ENCODE measurements at places on chromosomes 3 and 15.

- DNase-seq = no peak
Measured at GRCh38 chr3:175512700-175513099, 653.6 kb downstream of the NAALADL2 start.

DNA sequence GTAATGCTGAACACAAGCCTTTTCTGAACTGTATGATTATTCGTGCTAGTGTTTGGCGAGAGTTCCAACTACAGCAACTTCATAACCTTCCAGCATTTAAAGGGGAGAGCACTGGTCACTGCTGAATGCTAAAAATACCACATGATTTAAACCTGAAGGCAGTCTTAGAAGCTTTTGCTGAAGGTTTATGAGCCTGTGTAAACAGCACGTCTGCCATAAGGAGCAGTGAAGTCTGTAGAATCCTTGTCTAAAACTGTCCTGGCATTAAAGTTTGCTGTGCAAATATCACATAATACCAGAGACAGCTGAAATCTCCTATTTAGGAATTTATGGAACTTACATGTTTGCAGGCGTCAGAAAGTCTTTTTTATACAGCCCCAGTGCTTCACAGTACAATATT is 5.9 kb downstream of the SATB1 start:
- no peak for DNase-seq

GRCh38 chr3:119542168-119542767 is 17.1 kb downstream of the CD80 start:
- no peak for DNase-seq

- DNase-seq = no peak
Measured at GRCh38 chr15:82174471-82175235, 87.9 kb downstream of the EFL1 start.

DNA sequence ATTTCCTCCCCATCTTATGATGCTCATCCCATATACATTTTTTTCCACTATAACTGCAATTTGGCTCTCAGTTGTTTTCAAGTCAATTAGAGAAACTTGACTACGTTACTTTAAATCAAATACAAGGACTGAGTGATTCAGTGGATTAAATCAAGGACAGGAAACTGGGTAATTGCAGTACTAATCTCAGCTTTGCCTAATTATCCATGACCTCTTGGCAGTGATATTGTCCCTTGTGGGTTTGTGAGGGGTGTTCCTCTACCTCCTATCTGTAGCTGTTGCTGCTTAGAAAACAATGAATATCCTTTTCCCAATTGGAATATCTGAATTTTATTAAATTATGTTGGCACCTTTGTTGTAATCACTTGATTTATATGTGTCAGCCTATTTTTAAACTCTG is 79.4 kb downstream of the ZPLD1 start:
- no peak for DNase-seq

- DNase-seq = no peak
Measured at GRCh38 chr15:85274315-85275050, 105.9 kb upstream of the AKAP13 start.

GRCh38 chr3:95971573-95971972 is 842.8 kb upstream of the EPHA6 start:
- no peak for DNase-seq

- DNase-seq = no peak
Measured at GRCh38 chr3:148957586-148957985, 33.8 kb upstream of the GYG1 start.

GRCh38 chr3:51024765-51025632 is 350.3 kb downstream of the DOCK3 start:
- peak; percentile 41 for DNase-seq

DNA sequence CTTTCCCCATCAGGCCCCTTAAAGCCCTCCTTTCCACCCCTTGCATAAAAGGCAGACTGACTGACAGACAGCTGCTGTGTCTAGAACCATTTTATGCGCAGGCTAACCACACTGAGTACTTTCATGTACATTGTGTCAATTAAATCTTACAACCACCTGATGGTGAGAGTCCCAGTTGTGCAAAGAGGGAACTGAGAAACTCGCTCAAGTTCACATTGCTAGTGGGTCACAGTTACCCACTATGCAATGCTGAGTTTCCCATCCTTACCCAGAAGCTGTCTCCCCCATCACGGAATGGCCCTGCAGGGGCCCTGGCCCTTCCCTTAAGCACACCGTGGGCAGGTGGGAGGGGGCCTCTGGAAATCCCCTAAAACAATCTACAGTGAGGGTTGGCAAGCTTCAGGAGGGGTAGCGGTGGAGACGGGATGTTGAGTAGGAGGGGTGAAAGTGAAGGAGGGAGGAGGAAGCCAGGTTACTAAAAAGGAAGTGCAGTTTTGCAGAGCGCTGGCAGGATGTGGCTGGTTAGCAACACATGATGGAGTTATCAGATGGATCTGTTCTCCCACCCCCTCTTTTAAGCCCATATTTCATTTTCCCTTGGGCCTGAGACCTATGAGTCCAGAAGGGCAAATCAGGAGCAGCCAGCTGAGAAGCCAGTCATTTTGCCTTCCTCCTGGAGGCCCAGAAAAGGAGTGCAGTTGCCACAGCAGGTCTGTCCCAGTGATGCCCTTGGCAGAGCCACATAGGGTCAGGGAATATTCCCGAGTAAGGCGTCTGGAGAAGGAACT is 30.0 kb downstream of the STARD5 start:
- DNase-seq = no peak

DNA sequence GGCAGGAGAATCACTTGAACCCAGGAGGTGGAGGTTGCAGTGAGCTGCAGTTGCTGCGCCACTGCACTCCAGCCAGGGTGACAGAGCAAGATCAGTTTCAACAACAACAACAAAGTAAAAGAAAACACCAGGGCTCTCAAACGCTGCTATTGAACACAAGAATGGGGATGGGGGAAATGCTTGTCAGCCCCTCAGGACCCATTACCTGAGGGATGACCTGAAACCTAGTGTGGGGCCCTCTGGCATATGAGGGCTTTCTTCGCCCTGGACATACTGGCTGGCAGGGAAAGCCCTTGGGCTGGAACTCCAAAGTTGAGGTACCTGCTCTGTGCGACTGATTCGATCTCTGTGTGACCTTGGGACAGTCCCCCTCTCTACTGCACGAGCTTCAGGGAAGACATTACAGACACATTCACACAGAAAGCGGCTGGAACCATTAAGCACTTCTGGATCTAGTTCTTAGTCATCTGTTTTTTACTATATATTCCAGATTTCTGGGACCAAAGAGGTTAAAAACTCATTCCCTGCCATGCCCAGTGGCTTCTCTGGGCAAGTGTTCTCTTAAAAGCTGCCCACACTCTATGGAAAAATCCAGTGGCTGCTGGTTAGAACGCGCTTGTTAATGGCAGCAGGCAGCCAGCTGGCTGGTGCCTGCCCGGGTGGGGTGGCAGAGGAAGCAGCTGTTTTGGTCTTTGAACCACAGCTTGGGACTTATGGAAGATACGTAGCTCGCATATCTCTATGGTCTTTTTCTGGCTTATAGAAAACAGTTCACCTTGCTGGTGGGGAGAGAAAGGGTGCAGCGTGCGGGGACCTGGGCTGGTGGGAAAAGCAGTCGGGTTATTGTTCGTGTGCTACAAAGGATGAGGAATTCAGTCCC is 57.2 kb downstream of the ATP1B3 start:
- DNase-seq = no peak

- DNase-seq = no peak
Measured at GRCh38 chr15:65060641-65061397, 7.0 kb downstream of the RASL12 start.

Data from activated CD8-positive, alpha-beta memory T cell treated with anti-CD3 and anti-CD28 coated beads for 1 hour (primary cell).